ENCODE measurements at places on chromosomes 2 and 18.

DNA sequence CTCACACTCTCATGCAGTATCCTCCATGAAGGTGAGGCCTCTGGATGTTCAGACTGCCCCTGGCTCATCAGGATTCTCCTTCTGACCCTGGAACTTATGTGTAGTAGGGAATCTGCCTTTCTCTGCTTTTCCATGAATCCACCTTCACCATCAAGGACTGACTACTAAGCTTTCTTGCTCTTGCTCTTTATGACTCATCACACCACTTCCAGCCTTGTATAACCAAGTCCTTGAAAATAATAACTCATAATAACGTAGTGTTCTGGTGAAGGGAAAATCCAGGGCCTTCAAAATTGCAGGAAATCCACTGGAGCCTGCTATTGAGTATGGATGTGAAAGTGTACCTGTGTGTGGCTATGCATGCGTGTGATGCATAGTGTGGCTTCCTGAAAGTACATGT, 11.3 kb upstream of the KCNS3 start:
- no peak for DNase-seq

- no peak for DNase-seq
Observed at GRCh38 chr18:71250191-71250590, 961.3 kb downstream of the SOCS6 start.

GRCh38 chr2:31131871-31132270, 6.4 kb downstream of the GALNT14 start:
- DNase-seq: no peak

- no peak for DNase-seq
Observed at GRCh38 chr18:37734406-37734805, 168.8 kb upstream of the CELF4 start.

DNA sequence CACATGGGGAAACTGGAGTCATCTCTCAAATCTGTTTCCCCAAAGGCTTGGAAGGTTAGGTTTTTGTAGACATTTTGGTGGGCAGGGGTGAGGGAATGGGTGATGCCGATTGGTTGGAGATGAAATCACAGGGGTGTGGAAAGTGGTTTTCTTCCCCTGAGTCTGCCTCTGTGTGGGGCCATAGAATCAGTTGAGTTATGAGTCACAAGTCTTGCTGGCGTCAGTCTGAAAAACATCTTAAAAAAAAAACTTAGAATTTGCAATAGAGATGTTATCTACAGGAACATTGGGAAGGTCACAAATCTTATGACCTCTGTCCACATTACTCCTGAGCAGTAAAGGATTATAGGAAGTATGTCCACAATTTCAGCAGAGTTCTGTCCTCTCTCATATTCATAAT, 314.6 kb downstream of the CNTNAP5 start:
- DNase-seq: no peak

DNA sequence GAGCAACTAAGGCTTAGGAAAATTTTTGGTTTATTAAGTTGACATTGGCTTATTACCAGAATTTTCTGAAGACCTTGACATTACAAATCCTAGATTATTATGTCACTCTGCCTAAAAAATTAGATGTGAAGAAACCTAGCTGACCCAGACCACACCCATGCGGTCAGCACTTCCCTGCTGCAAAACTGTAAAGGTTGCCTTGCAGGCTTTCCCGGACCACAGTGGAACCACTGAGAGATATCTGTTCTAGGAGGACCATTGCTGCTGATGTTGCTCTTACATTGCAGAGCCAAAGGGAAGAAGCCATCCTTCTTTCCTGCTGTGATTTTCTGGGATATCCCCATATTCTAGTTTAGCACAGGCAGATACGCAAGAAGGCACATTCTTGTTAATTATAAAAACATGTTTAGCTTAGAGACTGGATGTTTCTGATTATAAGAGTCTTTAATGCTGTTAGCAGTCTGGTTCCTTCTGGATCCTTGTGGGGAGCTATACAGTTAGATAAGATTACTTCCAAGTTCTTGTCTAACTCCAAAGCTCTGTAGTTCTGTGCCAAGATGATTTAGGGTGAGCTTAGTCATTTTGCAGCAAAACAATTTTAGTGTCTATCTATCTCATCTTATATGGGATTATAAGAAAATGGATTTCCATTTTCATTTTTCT, 70.2 kb downstream of the AOX1 start:
- DNase-seq: no peak

All from activated T-helper 9 cell treated with anti-CD3 and anti-CD28 coated beads, Interleukin-2, amount 50 U/mL, for 16 hours (primary cell).